ENCODE measurements at places on chromosomes 6 and 20. TPM values are rescaled to one million over a fixed set of nuclear protein-coding genes. Genes with fewer than 3 reads are reported as not detected.

The AAR2 gene
- total RNA-seq, result 18.2 TPM

GRCh38 chr20:24783631-24784492 is 165.2 kb upstream of the CST7 start:
- no peak for DNase-seq

GRCh38 chr20:21508230-21509078 is 5.4 kb downstream of the NKX2-2 start:
- DNase-seq, result no peak

GRCh38 chr6:16576451-16577368 is 184.6 kb downstream of the ATXN1 start:
- no peak for DNase-seq

DNA sequence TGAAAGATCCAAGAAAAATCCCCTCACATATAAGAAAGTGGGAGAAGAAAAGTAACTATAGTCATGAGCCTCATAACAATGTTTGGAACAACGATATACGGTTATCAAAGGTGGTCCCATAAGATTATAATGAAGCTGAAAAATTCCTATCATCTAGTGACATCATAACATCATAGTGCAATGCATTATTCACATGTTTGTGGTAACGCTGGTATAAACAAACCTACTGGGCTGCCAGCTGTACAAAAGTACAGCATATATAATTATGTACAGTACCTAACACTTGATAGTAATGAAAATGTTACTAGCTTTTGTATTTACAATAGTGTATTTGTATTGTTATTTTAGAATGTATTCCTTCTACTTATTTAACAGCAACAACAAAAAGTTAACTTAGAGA is 240.7 kb downstream of the RNGTT start:
- no peak for DNase-seq

DNA sequence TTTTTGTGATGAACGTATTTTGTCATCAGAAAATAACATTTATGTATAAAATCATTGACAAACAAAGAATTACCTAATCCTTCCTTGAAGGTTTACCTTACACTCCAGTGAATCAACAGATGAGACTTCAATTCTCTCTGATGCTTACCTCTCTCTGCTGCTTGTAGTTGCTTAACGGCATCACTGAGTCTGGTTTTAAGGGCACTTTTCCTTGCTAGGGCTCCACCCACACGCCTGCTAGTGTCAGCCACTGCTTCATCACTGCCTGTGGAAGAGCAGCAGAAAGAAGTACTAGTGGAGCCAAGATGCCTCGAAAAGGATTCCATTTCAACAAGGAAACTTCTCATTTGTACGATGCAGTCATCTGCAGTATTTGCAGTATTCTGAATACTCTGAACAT is 63.0 kb downstream of the FAM229B start:
- DNase-seq, result no peak

All from urinary bladder (tissue), 4 donors.